Dermis microvascular lymphatic vessel endothelial cell (primary cell): ENCODE measurements at places on chromosomes 1 and 21.
A peak's percentile ranks its signal among the peaks of the same experiment; 100 is the strongest.

- DNase-seq = peak; percentile 75
These were observed 21.4 kb downstream of the SLC2A7 start for GRCh38 chr1:9004700-9005394.

GRCh38 chr1:11690397-11691301 is 861 bp upstream of the DRAXIN start:
- no peak for DNase-seq

DNA sequence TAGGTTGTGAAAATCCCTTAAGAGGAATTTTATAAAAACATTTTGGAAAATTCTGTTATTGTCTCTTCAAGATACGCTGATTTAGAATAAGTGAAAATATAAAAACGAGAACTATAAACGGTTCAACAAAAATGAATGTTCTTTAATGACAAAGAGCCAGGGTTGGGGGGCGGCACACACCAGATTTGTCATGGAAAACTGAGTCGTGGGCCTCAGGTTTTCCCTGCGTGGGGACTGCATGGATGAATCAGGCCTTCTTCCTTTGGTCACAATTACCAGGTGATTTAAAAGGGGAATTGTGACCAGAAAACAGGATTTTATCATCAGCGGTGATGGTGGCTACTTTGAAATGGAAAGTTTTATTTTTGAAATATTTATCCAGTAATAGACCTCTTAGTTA is 8.6 kb downstream of the LHX4 start:
- DNase-seq = no peak

GRCh38 chr1:213327017-213327667 is 276.1 kb downstream of the RPS6KC1 start:
- no peak for DNase-seq

DNA sequence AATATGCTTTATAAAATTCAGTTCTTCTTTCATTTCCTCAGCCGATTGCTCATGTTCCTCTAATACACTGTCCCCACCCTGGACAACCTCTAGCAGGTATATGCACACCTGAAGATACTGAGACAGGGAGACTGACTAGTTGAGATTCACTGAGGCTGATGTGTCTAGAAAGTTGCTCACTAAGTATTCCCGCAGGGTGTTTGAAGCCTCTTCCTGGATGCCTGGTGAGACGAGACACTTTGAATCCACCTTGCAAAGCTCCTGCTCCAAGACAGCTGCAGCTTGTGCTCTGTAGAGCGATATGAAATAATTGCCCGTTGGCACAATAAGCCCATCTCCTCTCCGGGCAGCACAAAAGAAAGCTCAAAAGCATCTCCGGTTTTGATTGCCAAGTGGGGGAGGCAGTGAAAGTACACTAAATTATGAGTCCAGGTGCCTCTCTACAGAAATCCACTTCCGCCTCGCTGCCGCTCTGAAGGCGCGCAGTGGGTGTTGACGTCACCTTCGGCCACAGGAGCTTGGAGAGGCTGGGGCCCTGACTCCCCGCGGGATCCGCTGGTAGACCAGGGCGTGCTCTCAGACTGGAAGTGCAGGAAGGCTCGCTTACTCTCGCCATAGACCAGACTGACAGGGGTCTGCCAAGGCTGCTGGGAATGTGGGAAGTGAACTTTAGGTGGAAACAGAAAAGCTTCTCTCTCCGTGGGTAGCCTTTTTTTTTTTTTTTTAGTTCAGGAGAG is 46.3 kb downstream of the GPA33 start:
- DNase-seq = peak; percentile 6

DNA sequence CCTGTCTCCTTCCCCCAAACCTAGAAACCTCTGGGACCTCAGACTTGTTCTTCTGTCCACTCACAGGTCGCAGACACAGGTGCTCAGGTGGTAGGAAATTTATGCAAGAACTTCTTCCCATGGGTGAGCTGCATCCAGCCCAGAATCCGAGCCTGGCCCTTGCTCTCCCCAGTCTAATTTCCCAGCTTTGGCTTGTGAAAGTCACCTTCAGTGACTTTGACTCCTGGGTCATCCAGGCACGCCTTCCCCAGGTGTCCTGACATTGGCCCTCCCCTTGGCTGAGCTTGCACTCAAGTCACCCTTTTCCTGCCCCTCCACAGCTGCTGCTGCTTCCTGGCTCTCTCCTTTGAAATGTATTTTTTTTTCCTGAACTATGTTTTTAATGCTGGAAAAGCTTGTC is 6.6 kb downstream of the IPO13 start:
- no peak for DNase-seq

GRCh38 chr1:171252482-171252881 is 4.2 kb downstream of the FMO1 start:
- no peak for DNase-seq

GRCh38 chr1:56806804-56807203 is 12.4 kb downstream of the FYB2 start:
- no peak for DNase-seq

DNA sequence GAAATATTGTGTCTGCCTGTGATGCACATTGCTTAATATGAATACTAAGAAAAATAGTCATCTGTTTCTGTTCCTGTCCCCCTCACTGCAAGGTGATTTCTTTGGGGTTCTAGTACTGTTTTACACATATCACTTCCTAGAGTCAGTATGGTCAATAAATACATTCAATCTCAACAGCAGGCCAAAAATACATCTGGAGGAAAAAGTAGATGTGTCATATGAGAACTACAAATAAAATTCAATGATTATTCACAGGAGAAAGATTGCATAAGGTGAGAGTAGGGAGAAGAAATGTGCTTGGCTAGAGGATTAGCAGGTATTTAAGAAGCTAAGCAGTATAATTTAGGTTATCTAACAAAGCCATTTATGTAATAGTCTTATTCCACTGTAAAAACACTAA is 45.3 kb upstream of the SAMSN1 start:
- no peak for DNase-seq

- peak; percentile 78 for DNase-seq
These were observed 2.4 kb upstream of the RNU5D-1 start for GRCh38 chr1:44733365-44733764.

DNA sequence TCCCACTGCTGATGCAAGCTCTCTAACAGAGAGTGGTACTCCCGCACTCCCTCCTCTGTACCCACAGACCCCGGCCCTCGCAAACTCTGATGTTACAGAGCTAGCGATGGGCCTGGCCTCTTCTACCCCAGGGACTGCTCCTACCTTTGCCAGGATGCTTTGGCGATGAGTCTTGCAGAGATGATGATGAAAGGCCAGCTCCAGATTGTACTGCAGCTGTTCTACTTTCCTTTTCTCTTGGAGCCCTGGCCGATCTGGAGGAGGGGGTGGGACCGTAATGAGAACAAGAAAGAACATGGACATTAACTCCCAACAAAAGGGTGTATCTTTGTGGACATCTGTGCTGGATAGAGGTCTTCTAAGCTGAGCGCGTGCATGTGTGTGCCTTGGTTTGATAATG is 6.0 kb upstream of the LINGO4 start:
- no peak for DNase-seq

DNA sequence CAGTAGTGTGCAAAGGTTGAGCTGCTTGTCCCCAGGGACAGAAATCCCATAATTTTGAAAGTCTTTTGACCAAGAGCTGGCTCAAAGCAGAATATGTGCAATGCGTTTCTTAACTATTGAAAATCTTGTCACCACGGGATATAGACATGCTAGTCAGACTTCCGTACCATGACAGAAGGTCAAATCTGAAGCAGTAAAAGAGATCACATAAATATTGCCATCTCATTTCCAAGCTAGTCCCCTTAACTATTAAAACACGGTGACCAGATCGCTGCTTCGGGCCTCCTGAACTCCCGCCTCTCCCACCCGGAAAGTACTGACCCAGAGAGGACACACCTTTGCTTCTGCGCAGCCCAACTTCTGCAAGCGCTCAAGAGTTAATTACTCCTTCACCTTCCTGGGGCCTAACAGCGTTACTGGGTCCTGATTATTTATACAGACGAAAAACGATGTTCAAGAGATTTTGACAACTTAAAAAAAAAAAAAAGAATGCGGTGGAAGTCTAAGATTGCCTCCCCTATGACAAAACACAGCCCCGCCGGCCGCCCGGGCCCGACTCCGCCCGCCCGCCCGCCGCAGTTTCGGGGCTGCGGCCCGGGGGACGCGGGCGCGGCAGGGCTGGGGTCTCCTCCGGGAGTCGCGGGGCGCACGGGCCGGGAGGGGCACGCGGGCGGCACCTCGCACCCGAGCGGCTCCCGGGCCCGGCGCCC is 692 bp downstream of the SORT1 start:
- DNase-seq = peak; percentile 3

GRCh38 chr1:181180407-181181031 is 92.0 kb downstream of the IER5 start:
- no peak for DNase-seq
